ENCODE measurements at places on chromosomes 7 and 10.

- no peak for DNase-seq
Measured at GRCh38 chr7:41979834-41980307, 257.1 kb downstream of the GLI3 start.

GRCh38 chr7:122383934-122384333 is 79.4 kb upstream of the FEZF1 start:
- no peak for DNase-seq

DNA sequence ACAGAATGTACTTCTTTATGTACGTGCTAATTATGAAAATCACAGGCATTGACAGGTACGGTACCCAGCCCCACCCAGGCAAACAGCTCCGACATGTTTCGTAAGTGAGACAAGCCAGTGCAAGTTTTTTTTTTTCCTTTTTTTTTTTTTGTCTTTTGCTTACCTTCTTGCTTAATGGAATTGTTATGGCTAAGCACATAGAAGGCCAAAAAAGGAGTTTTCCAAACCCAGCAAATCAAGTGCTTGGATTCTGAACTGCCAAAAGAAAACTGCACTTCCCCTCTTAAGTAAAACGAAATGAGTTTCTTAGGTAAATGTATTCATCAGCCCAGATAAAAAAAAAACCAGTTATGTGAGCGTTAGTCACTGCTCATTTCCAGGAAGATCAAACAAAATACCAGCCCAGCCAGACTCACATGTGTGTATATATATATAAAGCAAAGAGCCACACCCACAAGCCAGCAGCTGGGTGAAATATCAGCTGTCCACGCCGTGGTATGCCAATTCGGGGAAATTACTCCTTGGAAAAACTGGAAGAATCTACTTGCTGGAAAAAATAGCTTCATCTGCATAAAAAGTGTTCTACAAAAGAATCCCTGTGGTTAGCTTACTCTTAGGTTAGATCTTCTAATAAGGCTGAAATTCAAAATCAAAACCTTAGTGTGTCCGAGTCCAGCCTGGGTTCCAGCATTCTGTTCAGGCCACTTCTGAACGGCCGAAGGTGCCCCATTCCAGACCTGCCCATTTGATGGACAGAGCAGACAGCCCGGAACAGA is 8.0 kb downstream of the KLF6 start:
- no peak for DNase-seq

- no peak for DNase-seq
Measured at GRCh38 chr7:2761131-2761624, 73.2 kb downstream of the AMZ1 start.

DNA sequence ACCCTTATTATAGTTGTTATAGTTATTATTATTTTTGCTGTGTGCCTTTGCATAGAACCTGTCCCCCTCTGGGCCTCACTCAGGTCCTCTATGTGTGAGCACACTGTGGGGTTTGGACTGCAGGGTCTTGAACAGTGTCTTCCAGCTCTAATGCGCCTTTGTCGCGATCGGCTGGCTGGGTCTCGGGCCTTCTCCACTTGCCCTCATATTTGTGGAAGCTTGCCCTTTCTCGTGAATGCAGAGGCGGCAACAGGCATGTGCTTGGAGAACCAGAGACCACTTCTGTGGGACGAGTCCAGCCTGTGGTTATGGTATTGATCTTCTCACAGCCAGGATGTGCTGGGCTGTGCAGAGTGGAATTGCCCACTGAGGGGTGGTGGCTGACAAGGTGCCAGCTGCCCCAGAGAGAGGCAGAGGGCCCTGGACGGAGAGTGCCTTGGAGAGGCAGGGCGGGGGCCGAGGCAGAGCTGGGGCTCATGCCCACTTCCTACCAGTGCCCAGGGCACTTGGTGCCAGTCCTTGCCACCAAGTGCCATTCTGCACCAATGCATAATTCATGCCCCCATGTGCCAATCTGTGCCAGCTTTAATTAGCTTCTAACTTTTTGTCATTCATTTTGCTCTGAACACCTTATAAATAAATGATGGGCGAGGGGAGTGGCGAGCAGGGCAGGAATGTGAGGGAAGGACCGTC is 6.8 kb upstream of the CDH23 start:
- DNase-seq, result no peak

GRCh38 chr7:136958016-136958415 is 89.6 kb downstream of the CHRM2 start:
- no peak for DNase-seq

DNA sequence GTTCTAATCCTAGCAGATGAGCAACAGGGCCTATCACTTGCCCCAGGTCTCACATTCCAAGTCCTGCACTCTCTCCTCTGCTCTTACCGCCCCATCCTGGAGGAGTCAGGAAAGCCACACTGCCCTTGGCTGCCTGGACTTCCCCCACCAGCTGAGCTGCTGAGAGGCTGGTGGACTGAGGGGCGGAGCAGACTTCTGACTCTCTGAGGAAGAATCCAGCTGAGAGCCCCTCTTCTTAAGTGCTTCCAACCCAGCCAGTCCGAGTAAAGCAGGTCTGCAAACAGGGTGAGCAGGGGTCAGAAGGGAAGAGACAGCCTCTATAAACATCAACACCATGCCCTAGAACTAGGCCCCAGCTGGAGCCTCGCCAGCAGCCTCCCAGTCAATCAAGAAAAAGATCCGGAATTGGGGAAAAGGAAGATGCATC is 92.4 kb upstream of the TMEM72 start:
- no peak for DNase-seq

- no peak for DNase-seq
Measured at GRCh38 chr7:52080493-52080892, 763.9 kb upstream of the COBL start.

- no peak for DNase-seq
Measured at GRCh38 chr10:112026438-112026837, 157.1 kb downstream of the GPAM start.

- DNase-seq, result no peak
Measured at GRCh38 chr7:153457746-153458145, 594.5 kb upstream of the DPP6 start.

DNA sequence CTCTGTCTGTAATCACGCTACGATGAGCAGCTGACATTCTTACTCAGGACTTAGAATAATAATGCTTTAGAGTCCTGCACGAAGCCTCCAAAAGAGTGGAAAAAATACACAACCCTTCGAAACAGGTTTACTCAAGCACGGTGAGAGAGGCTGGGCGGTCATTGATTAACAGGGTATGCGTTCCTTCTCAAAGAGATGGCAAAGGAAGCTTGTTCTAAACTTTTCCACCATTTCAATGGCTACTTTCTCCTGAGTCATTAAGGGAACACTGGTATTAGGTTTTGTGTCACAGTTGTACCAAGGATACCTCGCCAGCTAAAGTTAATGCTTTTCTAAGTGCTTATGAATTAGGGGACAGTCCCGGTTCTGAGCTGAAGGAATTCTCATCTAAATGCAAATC is 141.9 kb upstream of the RHEB start:
- DNase-seq, result no peak

GRCh38 chr10:23399701-23400144 is 39.2 kb upstream of the OTUD1 start:
- DNase-seq, result no peak

- no peak for DNase-seq
Measured at GRCh38 chr7:81492240-81492639, 277.6 kb downstream of the HGF start.

- no peak for DNase-seq
Measured at GRCh38 chr7:91465595-91466061, 201.4 kb downstream of the FZD1 start.

- DNase-seq, result no peak
Measured at GRCh38 chr7:53272081-53272480, 236.6 kb downstream of the POM121L12 start.

DNA sequence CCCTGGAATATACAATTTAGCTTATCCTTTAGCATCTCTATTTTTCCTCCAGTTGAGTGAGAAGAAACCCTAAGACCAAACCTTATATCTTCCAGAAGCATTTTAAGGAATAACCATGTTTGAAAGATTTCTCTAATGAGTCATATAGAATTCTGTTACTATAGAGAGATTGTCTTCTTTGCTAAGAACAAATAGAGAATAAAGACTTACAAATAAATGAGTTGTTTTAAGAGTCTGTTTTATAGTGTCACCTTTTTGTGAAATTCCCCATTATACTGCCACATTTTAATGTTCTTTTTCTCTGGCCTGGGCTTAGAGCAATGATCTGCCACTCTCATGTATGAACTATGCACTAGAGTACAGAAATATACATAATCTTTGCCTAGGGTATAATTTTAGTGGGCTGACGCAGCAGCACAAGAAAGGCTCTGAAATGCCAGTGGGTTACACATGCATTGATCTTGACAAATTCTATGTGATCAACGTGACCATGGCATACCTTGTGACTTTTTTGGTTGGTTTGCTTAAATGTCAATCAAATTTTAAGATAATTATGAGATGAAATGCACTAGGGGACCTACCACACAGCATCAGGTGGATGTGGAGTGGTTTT is 145.1 kb upstream of the MKLN1 start:
- DNase-seq, result no peak

DNA sequence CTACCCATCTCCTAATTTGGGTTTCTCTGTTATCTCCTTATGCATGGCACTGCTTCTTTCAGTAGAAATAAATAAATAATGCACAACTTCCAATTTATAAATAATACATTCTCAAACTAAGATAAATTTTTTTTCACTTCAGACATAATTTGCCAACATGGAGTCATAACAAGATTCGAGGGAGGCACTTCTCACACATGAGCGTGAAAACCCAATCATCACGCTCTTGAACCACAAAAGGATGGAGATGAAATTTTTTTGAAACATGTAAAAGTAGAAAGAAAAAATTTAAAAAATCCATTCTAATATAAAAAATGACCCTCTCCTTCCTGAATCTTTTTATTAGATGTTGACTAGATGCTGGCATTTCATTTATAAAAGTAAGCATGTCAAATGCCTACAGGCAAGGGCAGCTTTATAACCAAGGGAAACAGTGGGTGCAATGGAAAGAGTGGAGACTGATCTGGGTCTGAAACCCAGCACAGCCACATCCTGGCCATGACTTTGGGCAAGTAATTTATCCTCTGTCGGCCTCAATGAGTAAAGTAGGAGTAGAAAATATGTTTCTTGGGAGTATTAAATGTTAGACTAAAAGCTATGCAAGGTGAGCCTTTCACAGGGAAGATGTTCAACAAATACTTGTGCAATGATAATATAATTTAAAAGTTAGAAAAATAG is 185.0 kb downstream of the STK31 start:
- DNase-seq, result no peak

DNA sequence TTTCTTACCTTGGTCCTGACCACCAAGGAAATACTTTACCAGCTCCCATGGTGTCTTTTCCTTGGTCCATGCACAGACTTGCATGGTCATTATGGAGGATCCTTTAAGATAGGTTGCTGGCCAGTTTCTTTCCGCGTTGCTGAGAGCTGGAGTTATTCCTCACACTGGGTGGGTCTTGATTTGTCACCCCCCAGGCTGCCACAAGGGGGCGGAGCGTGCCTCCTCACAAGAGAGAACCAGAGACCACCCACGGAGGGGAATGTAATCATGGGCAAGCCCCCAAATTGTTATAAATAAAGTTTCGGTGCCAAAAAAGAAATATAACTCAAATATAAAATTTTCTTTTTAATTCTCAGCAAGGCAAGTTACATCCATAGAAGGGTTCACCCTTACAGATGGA is 10.5 kb upstream of the TRIM24 start:
- DNase-seq, result peak; percentile 9

DNA sequence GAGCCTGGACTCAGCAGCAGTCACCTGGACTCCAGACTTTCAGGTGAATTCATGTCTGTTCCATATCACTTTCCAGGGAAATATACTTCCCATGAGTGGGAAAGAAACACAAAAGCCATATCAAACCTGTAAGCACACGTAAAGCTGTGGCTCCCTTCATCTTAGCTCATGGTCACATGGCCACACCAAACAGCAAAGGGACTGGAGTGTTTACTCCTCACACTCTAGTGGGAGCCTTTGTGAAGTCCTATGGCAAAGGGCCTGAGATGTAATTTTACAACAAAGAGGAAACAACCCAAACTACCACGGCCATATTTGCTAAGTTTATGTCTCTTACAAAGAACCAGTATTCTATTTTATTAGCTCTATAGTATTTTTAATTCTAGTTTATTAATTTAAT is 16.3 kb downstream of the SFTPA1 start:
- no peak for DNase-seq

DNA sequence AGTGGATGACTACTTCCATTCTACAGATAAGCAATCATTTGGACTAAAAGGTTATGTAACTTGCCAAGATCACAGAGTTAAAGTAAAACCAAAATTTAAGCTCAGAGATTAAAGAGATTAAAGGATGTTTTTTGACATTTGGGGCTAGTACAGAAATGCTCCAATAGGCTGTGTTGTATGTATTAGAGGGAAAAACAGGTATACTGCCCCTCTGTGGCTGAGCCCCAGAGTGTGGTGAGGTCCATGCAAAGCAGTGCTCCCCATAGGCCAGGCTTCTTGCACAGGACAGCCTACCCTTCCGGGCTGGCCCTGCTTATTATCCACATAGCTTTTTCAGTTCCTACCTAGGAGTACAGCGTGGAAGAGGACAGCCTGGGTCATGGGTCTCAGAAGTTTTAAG is 322.8 kb downstream of the POM121L12 start:
- DNase-seq, result no peak

- no peak for DNase-seq
Measured at GRCh38 chr10:78508955-78509748, 475.5 kb downstream of the RPS24 start.

- DNase-seq, result no peak
Measured at GRCh38 chr7:117347480-117347879, 24.6 kb upstream of the WNT2 start.

DNA sequence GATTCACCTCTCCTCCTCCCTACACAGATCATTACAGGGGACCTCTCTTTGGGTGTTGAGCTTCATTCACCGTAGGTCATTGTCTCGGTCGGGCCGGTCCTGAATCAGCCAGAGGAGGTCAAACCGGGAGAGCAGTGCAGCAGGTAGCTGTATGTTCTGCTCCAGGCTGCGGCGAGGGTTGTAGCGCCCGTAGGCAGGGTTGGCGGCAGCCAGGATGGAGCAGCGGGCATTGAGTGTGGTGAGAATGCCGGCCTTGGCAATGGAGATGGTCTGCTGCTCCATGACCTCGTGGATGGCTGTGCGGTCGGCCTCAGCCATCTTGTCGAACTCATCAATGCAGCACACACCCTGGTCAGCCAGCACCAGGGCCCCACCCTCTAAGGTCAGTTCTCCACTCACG is 5.5 kb downstream of the MCM7 start:
- DNase-seq, result no peak
